Activated CD4-positive, CD25-positive, alpha-beta regulatory T cell (primary cell): ENCODE measurements at places on chromosomes 3 and 15.

- no peak for DNase-seq
Observed at GRCh38 chr3:116445990-116446389, 703 bp upstream of the LSAMP start.

DNA sequence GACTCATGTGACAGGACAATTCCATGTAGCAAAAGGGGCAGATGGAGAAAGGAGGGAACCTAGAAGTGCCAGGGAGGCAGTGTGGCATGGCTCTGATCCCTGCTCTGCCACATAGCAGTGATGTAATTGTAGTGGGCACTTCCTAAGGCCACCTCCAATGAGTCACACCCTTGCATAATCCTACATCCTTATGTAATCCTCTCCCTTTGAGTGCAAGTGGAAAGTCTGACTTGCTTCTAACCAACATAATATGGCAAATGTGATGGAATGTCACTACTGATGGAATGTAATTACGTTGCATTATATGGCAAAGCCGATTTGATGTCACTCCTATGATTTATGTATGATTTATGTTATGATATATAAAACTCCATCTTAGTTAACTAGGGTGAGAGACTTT, 72.9 kb upstream of the ATP2C1 start:
- DNase-seq = no peak

DNA sequence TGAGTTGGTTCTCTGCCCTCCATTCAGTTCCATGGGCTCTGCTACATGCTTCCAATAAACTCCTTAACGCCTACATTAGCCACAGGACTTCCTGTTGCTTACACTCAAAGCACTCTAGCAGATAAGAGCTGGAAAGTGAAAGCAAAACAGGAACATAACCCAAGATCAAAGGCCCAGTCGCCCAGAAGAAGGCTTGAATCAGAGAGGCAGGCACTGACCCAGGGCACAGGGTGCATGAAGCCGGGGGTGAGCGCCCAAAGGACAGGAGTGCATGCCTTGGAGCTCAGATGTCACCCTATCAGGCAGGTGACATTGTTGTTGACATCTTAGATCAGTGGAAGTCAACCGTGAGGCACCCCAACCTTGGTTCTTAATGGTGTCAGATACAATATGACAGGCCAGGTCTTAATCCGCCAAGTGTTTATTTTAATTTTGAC, 235.1 kb downstream of the UACA start:
- DNase-seq = no peak

DNA sequence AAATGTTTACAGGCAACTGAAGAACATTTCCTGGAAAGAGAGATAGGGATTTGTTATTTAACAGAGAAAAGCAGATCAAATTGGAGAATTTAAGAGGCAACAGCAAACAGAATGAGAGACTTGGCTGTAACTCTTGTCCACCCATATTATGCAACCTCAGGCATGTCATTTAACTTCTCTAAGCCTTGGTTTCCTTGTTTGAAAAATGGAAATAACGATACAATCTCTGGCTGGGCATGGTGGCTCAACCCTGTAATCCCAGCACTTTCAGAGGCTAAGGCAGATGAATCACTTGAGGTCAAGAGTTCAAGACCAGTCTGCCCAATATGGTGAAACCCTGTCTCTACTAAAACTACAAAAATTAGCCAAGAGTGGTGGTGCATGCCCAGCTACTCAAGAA, 23.7 kb downstream of the ARRDC4 start:
- no peak for DNase-seq

- no peak for DNase-seq
Observed at GRCh38 chr3:187935623-187936156, 190.4 kb upstream of the BCL6 start.

DNA sequence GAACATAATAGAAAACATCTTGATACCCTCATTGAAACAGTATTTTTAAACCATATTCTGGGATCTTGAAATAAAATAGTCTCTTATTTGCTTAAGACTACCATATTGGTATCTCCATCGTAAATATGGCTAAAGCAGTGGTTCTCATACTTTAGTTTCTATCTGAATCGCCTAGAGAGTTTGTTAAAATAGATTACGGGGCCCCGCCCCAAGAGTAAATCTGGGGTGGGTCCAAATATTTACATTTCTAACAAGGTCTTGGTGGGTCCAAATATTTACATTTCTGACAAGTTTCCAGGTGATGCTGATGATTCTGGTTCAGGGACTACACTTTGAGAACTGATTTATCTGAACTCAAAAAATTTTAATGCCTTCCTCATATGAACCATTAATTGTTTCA, 45.3 kb downstream of the TSC22D2 start:
- no peak for DNase-seq

GRCh38 chr3:177262396-177262795, 65.1 kb upstream of the TBL1XR1 start:
- no peak for DNase-seq

DNA sequence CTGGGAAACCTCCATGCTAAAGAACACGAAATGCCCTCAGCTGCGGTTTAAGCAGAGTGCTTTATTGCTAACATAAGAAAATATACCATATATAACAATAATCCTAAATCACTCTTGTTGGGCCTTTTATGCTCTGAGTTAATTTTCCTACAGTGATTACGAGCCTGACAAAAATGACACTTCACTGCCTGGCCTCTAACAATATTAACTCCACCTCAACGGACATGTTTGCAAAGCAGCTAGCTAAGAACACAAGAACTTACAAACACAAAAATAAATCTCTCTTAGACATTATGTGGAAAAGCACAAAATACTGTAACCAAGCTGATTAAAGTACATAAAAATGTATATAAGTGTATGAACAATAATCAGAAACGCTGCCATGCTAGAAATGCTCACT, 40.7 kb downstream of the DLG1 start:
- DNase-seq = no peak

- DNase-seq = no peak
Observed at GRCh38 chr15:25775317-25775912, 87.7 kb downstream of the ATP10A start.

DNA sequence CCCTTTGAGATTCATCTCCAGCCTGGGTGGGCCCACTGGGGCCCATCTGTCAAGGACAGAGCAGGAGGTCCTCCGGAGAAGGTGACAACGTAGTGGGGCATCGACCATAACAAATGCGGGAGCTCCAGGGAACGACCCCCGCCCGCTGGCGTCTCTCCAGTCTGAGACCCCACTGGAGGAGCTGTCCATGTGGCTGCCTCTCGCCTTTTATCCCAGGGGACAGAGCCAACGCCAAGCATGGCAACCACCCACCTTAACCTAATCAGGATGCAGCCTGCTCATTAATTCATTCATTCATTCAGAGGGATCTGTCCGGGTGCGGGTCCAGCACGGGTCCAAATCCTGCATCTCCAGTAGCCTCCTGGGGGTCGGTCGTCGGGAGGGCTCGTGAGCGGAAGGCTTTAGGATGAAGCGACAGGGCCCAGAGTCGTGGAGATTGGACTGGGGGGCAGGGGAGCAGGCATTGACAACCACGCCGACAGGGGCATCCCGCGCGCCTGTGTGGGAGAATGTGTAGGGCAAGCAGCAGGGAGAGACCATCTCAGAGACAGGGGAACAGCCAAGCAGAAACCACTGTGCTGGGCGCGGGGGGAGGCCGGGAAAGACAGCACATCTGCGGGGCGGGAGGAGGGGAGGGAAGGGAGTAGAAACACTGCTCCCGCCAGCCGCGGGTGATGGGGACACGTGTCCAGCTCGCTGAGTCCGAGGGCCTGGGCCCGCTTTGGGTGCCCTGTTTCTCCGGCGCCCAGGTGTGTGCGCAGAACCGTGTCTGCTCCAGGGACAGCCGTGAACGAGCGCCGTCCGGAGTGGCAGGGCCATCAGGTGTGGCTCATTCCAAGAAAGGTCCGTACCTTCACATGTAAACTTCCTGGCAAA, 1.9 kb downstream of the PIGZ start:
- no peak for DNase-seq

- DNase-seq = no peak
Observed at GRCh38 chr3:31878231-31878838, 102.7 kb downstream of the OSBPL10 start.

- DNase-seq = no peak
Observed at GRCh38 chr3:117052395-117052794, 342.8 kb downstream of the TUSC7 start.

- no peak for DNase-seq
Observed at GRCh38 chr15:49023354-49023753, 22.9 kb downstream of the SECISBP2L start.

- DNase-seq = no peak
Observed at GRCh38 chr15:41860049-41860828, 21.6 kb downstream of the PLA2G4B start.

GRCh38 chr3:7203969-7204847, 343.3 kb downstream of the GRM7 start:
- no peak for DNase-seq

GRCh38 chr15:38002883-38003477, 68.5 kb downstream of the TMCO5A start:
- no peak for DNase-seq

GRCh38 chr3:171959532-171960089, 79.8 kb upstream of the FNDC3B start:
- no peak for DNase-seq

- no peak for DNase-seq
Observed at GRCh38 chr3:101629219-101629618, 47.7 kb downstream of the ZBTB11 start.

DNA sequence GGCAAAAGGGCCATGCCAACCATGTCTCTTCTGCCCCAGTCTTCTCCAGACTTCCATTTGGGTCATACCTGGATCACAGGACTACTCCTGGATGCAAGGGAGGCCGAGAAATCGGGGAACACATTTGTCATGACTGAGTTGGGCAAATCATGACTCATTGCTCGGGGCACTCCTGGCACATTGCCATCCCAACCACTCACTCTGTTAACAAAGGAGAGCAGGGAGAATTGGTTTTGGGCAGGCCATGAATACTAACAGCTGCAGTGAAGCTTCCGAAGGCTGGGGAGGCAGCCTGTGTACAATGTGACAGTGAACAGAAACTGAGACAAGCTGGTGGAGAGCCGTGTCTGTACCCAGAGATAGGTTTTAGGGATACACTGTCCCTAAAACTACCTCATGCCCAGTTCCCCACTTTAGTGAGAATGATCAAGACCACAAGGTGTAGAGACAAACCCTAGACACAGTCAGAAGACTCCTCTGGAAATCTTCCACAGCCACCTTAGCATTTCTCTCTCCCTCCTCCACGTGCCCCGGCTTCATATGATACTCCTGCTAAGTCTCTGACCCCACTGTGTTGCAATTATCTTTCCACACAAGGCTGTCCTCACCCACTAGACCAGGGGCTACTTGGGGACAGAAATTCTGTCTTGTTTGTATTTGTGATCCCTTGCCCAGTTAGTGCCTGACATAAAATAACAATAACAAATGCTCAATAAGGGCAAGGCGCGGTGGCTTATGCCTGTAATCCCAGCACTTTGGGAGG, 10.5 kb upstream of the BUB1B start:
- no peak for DNase-seq

GRCh38 chr15:96262097-96262496, 68.4 kb upstream of the NR2F2 start:
- DNase-seq = no peak

- no peak for DNase-seq
Observed at GRCh38 chr3:5197470-5198312, 10.2 kb downstream of the EDEM1 start.

GRCh38 chr15:93829115-93829870, 402.1 kb upstream of the MCTP2 start:
- no peak for DNase-seq

DNA sequence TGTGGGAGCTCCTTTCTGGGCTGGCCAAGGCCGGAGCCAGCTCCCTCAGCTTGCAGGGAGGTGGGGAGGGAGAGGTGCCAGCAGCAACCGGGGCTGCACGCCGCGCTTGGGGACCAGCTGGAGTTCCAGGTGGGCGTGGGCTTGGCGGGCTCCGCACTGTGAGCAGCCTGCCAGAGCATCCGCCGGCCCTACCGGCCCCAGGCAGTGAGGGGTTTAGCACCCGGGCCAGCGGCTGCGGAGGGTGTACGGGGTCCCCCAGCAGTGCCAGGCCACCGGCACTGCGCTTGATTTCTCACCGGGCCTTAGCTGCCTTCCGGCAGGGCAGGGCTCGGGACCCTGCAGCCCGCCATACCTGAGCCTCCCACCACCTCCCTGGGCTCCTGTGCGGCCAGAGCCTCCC, 651.0 kb upstream of the ARPP21 start:
- DNase-seq = no peak

DNA sequence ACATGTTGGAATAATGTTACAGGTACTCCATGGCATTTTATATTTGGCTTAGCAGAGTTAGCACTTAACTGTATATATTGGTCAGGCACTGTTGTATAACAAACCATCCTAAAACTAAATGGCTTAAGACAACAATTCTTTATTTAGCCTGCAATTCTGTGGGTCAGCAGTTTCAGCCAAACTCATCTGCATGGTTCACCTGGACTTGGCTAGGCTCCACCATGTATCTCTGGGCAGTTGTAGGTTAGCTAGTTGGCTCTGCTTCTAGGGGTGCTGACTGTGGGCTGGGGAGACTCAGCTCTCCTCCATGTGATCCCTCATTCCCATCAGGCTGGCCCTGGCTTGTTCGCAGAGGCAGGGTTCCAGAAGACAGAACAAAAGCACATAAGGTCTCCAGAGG, 34.4 kb downstream of the RARB start:
- no peak for DNase-seq

DNA sequence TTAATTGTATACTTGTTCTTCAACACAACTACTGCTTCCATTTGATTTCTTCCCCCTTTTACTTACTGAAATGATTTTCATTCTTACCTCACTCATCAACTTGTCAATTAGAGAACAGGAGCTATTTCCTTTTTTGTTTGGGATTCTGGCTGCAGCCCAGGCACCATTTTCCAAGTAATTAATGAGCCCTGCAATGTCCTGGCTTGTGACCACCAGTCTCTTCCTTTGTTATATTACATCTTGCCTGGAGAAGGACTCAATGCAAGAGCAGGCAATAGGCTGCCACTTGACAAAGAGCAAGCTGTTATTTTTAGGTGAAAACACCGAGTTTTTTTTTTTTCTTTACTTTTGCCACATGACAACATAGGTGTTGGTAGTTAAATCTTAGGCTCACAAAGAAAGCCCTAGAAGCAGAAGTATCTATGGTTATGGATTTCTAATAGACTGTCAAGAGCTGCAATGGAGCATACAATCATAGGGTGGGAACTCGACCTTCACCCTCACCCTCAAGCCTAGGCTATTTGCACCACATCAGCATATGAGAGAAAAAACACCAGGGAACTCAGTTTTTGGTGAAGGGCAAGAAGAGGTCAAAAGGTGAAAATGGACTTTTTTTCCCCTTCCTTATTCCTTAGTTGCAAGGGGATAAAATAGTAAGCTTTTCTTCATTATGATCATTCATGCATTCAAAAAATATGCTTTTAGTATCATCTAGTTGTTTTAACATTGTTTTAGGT, 114.9 kb downstream of the TNIK start:
- DNase-seq = no peak

- no peak for DNase-seq
Observed at GRCh38 chr3:187968883-187969580, 184.9 kb upstream of the LPP start.
